ENCODE measurements at places on chromosomes 2 and 18.

- no peak for DNase-seq
Observed at GRCh38 chr2:46647766-46648742, 168.7 kb downstream of the TMEM247 start.

- no peak for DNase-seq
Observed at GRCh38 chr2:37588316-37588777, 83.1 kb downstream of the CDC42EP3 start.

GRCh38 chr18:12991821-12992179 is 638 bp downstream of the CEP192 start:
- DNase-seq, result no peak

GRCh38 chr2:165408186-165408585 is 61.3 kb upstream of the CSRNP3 start:
- DNase-seq, result no peak

DNA sequence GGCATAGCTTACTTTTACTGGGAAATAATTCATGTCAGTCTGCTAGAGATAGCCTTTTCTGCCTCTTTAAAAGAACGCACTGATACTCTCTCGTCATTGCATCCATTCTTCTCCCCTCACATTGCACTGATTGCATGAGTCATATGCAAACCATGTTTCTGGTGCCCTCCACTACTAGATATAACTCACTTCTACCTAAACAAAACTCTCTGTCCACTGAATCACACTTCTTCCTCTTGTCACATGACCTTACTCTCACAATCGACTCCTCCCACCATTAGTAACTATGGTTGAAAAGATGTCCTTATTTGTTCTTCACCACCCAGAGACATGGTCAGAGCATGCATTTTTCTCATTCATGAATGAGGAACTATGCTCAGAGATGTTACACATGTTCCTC is 158.0 kb downstream of the CSRNP3 start:
- no peak for DNase-seq

DNA sequence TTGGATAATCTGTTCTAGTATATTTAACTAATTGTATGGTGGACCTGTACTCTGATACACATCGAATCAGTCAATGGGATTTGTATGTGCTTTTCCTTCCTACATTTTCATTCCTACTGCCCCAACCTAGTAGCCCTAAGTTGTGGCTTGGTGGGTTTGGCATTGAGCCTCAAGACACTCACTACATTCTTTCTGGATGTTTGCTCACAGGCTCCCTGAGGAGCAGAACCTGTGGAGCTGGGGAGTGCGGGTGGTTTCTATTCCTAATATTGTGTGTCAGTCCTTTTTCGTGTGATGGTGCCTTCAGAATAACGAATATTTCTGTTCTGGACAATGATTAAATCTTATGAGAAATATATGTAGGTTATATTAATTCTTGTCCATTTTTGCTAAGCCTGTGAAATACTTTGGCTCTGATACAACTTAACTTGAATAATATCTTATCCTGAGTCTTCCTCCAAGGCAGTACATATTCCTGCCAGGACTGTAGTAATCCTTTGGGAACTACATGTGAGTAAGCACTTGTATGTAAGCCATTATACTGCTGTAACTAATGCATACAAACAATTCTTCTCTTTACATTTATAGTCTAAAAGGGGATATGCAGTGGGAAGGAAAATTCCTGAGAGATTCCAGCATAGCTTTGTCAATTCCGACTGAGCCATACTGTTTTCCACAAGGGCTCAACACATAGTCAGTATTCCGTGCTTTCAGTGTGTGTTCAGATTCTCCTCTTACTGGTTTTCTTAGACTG is 150.6 kb downstream of the AGPS start:
- DNase-seq, result no peak

DNA sequence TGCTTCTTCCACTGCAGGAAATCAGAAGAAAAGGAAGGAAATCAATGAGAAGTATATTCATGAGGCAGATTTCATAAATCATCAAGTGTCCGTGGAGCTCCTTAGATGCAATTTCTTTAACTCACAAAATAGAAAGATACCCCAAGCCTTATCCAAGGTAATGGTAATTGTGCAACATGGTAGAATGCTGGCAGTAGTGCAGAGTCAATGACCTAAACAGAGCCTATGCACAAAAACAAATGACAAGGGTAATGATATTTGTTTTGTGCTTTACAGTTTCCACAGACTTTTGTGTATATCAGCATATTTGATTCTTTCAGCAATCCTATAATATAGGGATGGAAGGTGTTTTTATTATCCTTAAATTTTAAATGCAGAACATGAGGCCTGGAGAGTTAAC is 102.7 kb downstream of the SETBP1 start:
- no peak for DNase-seq

DNA sequence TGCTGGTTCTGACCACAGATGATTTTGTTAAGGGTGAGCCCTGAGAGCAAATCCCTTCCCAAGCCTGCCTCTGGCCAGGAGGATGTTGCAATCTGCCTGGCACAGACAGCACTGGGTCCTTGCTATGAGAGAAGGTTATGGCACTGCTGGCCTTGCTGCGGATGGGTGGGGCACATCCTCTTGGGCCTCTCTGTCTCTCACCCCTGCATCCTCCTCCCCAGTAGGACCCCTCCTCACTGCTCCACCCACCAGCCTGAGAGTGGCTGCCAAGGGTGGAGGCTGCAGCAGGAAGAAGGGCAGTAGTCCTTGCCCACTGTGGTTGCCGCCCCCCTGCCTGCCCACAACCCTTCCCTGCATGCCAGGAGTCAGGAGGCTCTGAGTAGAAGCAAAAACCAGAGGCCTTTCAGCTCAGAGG is 180.9 kb downstream of the ZBTB7C start:
- no peak for DNase-seq

DNA sequence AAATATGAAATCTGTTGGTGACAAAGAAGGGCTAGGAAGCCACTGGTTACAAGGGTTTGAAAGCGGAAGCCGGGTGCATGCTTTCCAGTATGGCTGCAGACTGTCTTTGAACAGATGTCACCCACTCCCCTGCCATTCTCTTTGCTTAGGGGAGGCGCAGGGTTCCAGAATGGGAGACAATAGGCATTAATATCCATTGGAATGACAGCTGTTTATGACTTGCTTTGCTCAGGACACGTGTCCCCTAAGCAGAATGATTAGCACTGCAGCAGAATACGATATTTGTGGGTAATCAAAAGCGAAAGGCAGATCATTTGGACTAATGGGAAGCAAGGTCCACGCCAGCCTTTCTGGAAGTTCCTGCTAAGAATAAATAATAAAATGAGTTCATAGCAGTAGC is 25.8 kb upstream of the NRP2 start:
- no peak for DNase-seq

- DNase-seq, result no peak
Observed at GRCh38 chr2:59233920-59234319, 992.8 kb upstream of the FANCL start.

DNA sequence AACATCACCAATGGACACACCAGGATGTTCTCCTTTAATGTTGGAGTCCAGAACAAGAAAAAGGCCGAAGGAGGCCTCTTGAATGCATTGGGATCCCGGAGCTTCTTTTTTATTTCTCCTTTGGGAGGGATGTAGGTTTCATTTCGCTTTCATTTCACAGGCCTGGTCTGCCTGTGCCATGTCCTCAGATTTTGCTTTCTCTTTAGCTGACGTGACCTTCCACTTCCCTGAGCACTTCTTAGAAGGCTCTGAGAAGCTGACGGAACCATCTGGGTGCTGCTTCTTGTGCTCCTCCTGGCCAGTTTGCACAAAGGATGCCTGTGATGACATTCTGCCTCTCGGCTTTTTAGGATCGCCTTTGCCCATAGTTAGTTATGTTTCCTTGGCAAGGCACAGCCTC is 15.1 kb upstream of the MBOAT2 start:
- no peak for DNase-seq

DNA sequence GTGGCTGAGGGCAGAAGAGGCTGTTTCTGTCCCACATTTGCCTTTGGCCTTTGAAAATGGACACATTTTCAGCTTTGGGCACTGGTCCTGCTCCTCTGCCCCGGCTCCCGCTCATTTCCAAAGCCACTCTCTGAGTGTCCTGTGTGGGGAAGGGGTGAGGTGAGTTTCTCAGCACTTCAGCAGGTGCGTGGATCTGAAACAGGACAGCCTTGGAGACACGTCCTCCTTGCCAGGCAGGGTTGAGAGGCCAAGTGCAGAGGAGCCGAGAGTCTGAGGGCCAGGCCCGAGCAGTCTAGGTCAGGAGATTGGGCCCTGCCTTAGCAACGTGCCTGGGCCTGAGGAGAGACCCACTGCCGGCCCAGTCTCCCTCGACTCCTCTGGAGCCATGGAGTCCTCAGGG is 21.9 kb upstream of the ALPI start:
- no peak for DNase-seq

DNA sequence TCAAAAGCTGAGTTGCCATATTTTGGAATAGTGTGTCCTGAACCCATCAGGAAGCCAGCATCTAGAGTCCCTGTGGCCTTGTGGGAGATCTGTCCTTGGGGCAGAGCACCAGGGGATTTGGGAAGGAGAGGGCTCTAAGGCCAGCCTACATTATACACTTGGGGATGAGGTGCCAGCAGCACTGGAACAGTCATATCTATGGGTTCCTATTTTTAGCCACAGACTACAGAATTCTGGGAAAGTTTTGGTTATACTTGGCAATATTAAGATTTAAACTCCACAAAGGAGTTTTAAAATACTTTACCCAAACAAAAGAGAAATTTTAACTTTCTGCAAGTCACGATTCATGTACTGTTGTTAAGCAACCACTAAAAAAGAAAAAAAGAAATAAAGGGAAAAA is 405.7 kb upstream of the MMADHC start:
- no peak for DNase-seq

- no peak for DNase-seq
Observed at GRCh38 chr2:172791953-172792352, 56.3 kb downstream of the RAPGEF4 start.

- no peak for DNase-seq
Observed at GRCh38 chr2:241109210-241110088, 7.4 kb upstream of the MTERF4 start.

- DNase-seq, result no peak
Observed at GRCh38 chr2:151239624-151240023, 22.0 kb downstream of the RBM43 start.

- DNase-seq, result no peak
Observed at GRCh38 chr2:38571193-38571592, 31.5 kb downstream of the HNRNPLL start.

- no peak for DNase-seq
Observed at GRCh38 chr2:127090281-127091120, 16.5 kb downstream of the BIN1 start.

GRCh38 chr18:60090170-60090569 is 190.4 kb downstream of the PMAIP1 start:
- no peak for DNase-seq

DNA sequence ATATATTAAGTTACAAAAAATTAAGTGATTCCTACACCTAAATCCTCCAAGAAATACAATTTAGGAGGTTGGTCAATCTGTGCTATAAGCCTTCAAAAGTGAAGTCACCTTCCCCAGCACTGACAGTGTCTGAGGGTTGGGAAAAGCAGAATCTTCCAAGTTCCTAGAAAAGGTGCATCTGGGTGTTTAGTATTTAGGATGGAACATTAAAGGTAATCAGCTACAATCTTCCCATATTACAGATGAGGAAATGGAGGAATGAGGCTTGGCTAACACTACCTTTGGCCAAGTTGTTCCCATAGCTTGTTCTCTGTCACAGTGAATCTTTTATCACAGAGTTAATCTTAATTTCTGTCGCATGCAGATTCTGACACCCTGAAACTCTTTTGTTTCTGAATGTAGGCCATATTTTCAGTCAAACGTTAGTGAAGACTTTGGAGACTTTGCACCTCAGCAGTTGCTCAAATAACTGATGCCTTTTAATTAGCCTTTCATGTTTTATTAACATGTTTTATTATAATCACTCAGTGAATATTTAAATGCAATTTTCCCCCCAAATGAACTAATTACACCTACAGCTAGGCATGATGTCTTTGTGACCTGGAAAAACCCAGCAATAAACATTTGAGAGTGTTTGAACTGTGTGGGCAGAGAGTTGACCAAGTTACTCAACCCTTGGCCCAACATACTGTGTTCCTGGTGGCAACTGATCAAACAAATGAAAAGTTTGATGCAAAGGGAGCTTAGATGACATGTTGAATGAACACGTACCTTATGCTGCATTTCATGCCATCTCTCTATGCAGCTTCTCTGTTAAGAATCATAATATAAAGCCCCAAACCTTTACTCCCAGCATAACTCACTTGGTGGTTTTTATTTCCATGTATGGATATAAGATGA is 17.6 kb downstream of the FN1 start:
- no peak for DNase-seq

GRCh38 chr2:108594132-108594981 is 60.1 kb downstream of the LIMS1 start:
- DNase-seq, result no peak

DNA sequence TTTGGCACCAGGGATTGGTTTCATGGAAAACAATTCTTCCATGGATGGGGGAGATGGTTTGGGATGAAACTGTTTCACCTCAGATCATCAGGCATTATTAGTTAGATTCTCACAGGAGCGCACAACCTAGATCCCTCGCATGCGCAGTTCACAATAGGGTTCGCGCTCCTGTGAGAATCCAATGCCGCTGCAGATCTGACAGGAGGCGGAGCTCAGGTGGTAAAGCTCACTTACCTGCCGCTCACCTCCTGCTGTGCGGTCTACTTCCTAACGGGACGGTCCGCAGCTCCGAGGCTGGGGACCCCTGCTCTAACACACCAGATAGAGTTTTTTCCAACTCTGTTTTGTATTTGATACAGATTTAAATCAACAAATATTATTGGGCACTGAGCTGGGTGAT is 286.5 kb downstream of the MTX2 start:
- no peak for DNase-seq

- no peak for DNase-seq
Observed at GRCh38 chr18:26233208-26233607, 7.0 kb downstream of the TAF4B start.

DNA sequence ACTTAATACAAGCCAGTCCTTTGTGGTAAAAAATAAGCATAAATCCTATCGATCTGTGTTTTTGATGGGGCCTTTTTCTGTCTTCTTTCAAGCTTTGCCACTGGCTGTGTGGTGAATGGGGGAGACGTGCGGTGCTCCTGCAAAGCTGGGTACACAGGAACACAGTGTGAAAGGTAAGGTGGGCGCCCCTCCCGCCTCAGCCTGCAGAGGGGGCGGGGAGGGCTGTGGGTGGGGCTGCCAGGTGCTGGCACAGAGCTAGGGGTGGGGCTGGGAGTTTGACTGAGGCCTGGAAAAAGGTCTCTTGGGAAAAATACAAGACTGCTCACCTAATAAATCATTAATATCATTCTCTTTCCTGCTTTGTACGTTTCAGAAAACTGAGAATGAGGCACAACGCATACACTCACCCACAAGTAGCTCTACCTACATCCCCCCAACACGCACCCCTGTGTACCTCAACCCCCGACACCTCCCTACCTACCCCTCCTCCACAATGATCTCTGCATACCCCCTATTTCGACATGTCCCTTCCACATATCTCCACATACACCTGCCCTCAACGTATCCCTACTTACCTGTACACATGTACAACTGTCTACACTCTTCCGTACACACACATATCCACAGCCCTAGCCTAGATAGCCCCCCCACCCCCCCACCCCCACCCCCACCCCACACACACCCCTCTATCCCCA is 129.7 kb upstream of the TTC39C start:
- no peak for DNase-seq
